ENCODE measurements at places on chromosomes 4 and X.

DNA sequence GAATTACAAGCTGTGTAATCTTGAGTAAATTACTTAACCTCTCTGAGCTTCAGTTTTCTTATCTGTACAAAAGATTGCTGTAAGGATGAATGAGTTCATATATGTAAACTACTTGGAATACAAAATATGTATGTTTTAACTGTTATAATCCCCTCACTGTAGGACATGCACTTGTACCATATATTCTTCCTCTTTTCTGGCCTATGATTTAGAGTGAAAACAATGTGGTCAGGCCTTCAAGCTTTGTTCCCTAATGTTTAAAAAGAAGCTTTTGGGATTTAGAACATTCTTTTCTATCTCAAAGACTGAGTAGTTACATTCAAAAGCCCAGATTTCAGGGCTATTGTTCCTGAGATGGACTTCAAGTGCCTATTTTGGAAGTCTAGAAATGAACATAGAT is 26.7 kb upstream of the GPRIN3 start:
- no peak for DNase-seq

- DNase-seq: no peak
These were observed 508.4 kb upstream of the FTHL17 start for GRCh38 chrX:31580227-31580626.

GRCh38 chr4:37467824-37468223 is 218.4 kb downstream of the RELL1 start:
- DNase-seq: no peak

DNA sequence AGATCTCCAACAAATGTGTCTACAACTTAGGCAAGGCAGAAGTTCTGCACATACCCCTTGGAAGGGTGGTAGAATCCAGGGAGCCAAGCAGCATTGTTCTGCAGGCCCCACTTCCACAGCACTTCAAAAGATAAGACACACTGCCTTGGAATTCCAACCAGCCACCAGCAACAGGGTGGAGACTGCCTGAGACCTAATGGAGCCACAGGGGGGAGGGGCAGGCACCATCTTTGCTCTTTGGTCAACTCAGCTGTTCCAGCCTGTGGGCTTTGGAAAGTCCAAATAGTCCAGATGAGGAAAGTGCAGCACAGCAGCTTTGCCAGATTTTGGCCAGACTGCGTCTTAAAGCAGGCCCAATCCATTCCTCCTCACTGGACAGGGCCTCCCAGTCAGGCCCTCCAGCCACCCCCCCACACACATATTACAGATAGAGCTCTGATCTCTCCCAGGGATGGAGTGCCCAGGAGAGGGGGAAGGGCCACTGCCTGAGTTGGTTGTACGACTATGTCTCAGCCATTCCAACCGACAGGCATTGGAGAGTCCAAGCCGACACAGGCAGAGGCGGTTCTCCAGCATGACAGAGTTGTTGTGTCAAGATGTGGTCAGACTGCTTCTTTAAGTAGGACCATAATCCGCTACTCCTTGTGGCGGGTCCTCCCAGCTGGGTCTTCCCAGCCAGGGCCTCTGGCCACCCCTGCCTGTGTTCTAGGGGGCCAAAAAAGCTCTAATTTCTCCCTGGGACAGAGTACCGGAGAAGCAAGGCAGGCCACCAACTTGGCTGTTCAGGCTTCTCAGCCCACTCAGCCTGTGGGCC is 42.5 kb upstream of the ANTXR2 start:
- no peak for DNase-seq

GRCh38 chr4:144599621-144600020 is 46.3 kb upstream of the HHIP start:
- no peak for DNase-seq

DNA sequence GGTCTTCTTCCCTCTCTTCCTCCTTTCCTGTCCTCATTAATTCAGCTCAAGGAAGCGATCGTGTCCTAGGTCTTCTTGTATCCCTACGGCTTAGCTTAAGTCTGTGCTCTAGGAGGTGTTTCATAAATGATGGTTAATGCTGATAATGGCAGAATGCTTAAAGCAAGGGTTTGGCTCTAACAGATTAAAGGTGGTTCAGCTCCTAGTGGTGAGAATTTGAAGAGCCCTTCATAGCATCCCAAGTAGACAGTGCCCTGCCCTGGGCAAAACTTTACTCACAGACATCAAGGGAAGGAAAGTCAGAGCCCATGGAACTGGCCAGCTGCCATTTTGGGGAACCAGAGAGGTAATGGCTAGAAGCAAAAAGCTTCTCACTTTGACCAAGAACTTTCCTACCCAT is 47.0 kb upstream of the PGRMC1 start:
- DNase-seq: no peak

DNA sequence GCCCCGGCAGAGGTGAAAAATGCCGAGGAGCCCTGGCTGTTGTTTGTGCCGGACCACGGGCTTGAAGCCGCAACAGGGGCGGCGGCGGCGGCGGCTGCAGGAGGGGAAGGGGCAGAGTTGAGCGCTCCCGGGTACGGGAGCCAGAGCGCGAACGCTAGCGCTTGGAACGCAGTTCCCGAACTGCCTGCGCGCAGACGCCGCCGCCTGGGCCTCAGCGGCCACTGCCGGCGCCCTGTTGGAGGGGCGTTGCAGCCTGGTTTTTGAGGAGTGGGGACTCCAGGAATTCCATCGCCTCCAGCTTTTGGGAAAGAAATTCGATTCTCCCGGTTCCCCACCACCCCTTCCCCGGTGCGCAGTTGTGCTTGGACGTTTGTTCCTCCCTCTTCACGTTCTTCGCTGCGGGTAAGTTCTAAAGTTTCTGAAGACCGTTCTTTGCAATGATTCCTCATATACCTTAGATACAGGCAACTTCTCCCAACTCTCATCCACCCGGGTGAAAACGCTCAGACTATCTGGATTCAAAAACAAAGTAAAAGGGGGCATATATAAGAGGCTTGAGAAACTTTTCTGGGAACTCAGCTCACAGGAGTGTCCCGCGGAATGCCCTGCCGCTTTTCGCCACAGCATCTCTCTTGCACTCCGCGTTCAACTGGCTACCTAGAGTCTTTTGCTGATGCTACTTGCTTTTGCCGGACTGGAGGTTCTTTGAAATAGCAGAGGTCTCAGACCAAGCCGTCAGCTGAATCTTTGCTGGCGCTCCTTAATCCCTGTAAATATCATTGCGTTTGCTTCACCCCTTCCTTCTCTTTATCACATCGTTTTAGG is 1.0 kb downstream of the FAT4 start:
- DNase-seq: no peak

DNA sequence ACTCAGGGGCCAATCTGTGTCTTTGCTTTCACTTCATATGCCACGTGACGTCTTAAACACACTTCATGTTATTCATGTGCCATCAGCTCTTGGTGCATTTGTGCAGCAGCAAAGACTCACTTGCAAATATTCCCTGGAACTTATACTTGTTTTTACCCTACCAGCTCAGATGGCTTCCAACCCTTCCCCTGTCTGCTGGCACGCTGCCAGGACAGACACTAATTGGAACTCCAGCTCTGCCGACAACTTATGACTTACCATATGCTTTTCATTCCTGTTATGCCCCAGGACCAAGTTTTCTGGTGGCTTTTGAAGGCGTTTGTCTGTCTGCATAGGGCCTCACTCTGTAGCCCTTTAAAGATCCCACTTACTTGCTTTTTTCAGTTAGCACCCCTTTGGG is 261.7 kb upstream of the GNPDA2 start:
- no peak for DNase-seq

- DNase-seq: no peak
These were observed 206.0 kb downstream of the BCOR start for GRCh38 chrX:39891781-39892180.

DNA sequence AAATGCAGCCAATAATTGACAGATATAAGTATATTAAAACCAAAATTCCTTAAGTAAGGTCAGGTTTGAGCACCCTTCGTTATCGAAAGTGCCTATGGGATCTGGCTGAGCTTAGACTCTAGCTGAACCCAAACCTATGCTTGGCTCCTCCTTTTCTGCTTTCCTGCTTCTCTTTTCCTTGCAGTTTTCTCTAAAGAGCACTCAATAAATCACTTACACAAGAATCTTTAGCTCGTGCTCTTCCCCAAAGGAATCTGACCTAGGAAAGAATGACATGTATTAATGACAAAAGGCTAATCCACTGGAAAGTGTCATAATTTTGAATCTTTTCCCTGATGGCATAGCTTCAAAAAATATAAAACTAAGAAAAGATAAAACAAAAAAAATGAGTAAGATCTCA is 282.7 kb downstream of the DKK2 start:
- no peak for DNase-seq

DNA sequence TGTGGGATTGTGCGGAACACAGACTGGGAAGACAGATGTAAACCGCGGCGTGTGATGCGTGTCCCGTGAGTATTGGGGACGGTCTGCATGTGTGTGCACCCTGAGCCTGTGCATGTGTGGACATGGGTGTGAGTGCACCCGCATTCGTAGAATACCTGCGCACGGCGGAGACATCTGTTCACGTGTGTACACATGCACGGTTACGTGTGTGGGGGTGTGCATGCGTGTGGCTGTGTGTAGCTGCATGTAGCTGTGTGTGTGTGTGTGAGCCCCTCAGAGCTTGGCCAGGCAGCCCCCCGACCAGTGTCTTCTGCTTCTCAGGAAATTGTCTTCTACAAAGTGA is 19.6 kb downstream of the ATP5ME start:
- DNase-seq: no peak

DNA sequence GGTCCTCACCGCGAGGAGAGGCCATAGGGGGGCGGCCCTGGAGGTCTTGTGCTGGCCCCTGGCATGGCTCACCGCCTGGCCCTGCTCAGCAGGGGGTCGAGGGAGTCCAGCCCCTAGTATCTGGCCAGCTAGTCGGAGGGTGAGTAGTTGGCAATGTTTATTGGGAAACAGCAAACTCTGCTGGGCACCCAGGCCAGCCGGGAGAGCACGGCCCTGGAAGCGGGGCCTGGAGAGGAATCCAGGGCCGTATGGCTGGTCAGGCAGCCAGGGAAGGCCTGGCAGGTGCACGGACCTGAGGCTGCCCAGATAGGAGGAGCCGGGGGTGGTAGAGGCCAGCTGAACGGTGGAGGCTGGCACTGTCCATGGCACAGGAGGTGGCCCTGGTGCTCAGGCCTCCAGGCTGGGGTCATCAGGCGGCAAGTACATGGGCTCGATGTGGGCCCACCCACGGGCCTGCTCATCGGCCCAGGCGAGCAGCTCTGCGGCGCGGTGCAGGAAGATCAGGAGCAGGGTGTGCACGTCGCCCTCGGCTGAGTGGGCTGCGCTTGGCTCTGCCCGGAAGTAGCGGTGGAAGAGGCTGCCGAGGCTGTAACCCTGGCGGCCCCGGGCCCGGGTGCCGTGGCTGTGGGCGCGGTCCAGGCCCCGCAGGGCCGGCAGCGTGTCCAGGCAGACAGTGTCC is 1.4 kb downstream of the TREX2 start:
- no peak for DNase-seq

GRCh38 chr4:20623939-20624338 is 76.3 kb upstream of the PACRGL start:
- no peak for DNase-seq

DNA sequence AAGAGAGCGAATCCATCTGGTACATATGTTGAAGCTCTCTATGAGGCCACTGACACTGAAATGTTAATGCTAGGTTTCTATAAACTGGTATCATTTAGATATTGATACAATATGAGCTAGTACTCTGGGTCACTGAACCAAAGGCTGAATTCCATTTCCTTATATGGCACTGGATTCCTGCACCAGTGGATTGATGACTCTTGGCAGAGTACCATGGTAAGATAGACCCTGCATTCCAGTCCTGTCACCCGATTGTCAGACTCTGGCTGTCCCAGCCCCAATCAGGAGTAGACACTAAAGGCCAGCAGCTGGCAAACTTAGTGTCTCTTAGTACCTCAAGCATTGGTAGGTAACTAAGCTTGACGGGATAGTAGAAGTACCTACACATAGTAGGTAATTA is 44.0 kb upstream of the EOLA2 start:
- no peak for DNase-seq

DNA sequence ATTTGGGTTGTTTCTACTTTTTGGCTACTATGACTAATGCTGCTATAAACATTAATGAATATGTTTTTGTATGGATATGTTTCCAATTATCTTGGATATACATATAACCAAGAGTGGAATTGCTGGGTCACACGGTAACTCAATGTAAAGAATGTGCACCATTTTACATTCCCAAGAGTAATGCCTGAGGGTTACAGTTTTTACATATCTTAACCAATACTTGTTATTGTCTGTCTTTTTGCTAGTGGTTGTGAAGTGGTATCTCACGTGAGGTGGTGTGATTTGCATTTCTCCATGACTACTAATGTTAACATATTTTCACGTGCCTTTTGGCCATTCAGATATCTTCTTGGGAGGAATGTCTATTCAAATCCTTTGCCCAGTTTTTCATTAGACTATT is 200.3 kb upstream of the MAB21L2 start:
- no peak for DNase-seq

DNA sequence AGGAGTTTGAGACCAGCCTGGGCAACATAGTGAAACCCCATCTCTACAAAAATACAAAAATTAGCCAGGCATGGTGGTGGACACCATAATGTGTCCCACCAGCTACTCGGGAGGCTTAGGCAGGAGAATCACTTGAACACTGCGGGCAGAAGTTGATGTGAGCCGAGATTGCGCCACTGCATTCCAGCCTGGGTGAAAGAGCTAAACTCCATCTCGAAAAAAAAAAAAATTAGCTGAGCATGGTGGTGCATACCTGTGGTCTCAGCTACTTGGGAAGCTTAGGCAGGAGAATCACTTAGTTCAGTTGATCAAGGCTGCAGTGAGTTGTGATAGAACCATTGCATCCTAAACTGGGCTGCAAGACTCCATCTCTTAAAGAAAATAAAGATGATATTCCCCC is 91.2 kb downstream of the PLS3 start:
- no peak for DNase-seq

DNA sequence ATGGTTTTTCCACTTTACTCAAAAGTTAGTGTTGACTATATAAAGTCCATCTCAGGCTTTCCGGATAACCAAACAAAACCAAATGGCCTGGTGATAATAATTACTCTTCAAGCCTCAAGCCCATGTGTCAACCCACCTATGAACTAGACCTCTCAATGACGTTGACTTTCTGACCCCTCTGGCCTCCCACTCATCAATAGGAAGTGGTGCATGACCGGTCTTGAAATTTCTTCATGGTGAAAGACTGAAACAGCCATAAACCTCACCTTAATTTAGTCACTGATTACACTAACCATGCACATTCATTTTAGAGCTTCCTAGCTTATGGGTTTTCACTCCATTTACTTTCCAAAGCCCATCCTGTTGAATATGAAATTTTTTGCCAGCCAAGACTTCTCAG is 276.0 kb downstream of the KLHL13 start:
- no peak for DNase-seq

GRCh38 chr4:17276776-17277175 is 235.1 kb downstream of the QDPR start:
- DNase-seq: no peak

- no peak for DNase-seq
These were observed 1.9 kb downstream of the DHRSX start for GRCh38 chrX:2498781-2499302.

DNA sequence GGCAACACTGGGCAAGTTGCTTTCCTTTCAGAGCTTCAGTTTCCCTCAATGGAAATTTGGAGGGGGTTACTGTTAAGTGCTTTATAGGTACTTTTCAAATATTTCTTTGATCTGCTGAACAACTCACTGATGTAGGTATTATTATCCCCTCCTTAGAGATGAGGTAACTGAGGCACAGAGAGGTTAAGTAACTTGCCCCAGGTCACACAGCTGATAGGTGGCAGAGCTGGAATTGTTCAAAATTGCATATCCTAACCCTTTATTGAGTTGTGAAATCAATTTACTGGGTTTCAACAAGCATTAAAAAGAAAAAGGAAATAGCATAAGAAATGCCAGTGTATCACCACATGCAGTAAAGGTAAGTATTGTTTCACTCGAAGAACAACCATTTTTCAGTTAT is 6.6 kb downstream of the PPP1R3F start:
- DNase-seq: no peak

GRCh38 chr4:1793940-1794808 is 1.1 kb downstream of the FGFR3 start:
- no peak for DNase-seq
